ENCODE measurements at places on chromosomes 11 and 22.
A peak's percentile ranks its signal among the peaks of the same experiment; 100 is the strongest.

GRCh38 chr11:8310743-8311298, 47.1 kb upstream of the LMO1 start:
- no peak for DNase-seq

GRCh38 chr22:44119669-44120313, 60.9 kb upstream of the PARVG start:
- DNase-seq, result no peak

DNA sequence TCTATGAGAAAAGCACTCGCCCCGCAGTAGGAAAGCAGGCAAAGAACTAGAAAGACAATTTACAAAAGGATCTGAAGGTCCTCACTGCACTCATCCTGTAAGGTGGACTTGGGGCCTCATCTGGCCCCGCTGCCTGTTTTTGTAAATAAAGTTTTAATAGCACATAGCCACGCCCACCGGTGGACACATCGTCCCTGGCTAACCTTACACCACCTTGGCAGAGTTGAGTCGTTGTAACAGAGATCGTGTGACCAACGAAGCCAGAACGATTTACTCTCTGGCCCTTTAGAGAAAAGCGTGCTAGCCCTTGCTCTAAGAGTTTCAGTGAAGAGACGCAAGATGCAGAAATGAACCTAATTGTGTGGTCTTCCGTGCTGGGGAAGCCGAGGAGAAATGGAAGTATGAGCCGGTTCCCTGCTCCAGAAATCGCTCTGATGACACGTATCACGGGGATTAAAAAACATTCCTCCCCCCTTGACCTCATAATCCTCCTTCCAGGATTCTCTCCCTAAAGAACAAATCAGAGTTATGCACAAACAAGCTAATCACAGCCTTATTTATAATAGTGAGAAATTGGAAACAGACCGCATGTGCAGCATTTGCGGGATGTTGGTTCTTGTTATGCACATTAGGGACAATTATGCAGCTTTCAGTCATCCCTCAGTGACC, 80.1 kb downstream of the CDKN1C start:
- DNase-seq, result no peak

DNA sequence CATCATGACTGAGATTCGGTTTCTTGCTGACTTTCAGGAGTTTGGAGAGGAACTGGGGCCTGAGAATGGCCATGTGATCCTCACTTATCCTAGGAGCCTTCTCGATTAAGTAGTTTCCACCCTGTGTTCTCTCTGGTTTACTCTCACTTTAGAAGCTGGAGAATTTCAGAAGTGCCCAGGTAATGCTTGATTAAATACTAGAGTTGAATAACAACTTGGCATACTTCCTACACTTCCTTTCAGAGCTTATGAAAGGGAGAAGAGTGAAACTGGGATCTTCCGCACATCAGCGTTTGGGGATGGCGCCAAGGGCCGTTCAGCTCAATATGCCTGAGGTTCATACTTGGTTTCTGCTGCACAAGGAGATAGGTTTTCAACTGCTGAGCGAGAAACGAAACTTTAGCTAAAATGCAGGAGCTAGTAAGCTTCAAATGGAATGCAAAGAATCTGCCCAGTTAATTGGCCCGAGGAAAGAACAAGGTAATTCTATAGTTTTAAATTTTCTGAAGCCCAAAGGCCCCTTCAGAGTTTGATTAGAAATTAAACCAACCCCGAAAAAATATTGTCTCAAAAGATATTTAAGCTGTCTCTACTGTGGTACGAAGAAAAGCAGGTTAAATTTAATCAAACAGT, 823 bp upstream of the MUC15 start:
- DNase-seq, result no peak

- DNase-seq, result no peak
Observed at GRCh38 chr11:19931141-19931770, 218.6 kb downstream of the NAV2 start.

DNA sequence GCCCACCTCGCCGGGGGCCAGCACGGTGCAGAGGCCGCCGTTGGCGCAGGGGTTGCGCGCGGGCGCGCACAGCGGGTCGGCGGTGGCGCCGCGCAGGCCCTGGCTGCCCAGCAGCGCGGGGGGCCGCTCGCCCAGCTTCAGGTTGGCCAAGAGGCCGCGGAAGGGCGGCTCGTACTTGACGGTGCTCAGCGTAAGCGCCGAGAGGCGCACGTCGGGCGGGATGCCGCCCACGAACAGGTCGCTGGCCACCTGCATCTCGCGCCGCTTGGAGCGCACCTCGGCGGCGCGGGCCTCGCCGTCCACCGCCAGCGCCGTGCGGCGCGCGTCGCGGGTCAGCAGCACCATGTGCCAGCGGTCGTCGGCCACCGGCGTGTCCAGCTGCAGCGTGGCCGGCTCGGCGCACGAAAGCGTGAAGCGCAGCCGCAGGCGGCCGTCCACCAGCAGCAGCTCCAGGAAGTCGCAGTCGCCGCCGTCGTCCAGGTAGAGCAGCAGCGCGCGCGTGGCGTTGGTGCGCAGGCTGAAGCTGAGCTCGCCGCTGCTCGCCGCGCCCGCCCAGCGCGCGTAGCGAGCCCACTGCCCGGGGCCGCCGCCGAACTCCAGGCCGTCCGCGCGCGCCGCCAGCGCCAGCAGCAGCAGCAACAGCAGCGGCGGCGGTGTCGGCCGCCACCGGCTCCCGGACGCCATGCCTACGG, 9.8 kb downstream of the NRXN2 start:
- DNase-seq, result no peak

GRCh38 chr11:128341280-128342248, 245.8 kb downstream of the ETS1 start:
- DNase-seq, result peak; percentile 61

GRCh38 chr11:35106595-35106994, 32.4 kb upstream of the CD44 start:
- DNase-seq, result no peak

- no peak for DNase-seq
Observed at GRCh38 chr11:66324664-66325063, 7.8 kb upstream of the CD248 start.

DNA sequence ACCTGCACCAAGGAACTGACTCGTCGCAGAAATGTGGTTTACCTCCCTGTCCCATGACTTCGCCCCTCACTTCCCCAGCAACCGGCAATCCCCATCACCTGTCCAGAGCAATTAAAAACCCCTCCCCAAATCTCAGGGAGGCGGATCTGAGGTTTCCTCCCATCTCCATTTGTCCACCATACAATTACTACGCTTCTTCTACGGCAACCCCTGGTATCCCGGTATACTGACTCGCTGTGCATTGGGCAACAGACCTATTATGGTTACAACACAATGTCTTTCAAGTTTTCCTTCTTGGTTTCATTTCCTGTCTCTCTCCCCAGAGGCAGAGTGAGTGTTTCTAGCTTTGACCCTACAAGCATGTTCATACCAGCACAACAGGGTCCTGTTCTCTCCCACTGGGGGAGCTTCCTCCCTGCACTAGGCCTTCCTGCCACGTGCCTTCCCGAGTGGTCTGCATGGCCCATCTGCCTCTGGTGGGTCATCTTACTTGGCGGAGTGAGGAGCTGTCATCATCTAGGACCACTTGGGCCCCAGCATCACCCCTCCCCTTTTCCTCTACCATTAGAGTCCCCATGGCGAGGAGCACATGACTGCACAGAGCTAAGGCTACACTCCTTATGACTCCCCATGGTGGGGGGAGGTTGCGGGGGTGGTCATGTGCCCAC, 30.3 kb upstream of the NAP1L4 start:
- no peak for DNase-seq

DNA sequence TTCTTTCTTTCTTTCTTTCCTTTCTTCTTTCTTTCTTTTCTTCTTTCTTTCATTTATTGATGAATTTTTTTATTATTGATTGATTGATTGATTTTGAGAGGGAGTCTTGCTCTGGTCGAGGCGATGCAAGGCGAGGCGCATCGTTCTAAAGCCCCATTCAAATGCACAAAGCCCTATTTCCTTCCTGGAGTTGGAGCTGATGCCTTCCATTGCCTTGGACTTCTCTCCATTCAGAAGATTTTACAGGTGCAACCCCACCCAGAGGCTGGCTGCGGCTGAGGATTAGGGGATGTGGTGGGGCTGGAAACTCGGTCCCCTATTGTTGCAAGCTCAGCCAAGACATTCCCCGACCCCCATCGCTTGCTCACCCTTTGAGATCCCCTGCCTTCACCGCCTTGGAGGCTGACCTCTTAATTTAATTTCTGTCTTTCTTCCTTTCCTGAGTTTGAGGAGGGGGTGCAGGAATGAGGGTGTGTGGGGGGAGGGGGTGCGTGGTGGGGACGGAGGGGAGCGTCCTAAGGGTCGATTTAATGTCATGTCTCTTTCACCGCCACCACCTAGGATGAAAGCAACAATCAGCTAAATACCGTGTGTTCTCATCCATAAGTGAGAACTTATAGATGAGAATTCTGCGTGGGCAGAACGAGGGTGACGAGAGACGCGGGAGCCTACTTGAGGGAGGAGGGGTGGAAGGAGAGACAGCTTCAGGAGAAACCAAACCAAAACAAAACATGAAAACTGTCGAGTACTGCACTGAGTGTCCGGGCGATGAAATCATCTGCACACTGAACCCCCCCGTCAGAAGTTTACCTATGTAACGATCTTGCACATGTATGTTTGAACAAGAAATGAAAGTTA, 3913.9 kb upstream of the OR11H1 start:
- DNase-seq, result no peak

DNA sequence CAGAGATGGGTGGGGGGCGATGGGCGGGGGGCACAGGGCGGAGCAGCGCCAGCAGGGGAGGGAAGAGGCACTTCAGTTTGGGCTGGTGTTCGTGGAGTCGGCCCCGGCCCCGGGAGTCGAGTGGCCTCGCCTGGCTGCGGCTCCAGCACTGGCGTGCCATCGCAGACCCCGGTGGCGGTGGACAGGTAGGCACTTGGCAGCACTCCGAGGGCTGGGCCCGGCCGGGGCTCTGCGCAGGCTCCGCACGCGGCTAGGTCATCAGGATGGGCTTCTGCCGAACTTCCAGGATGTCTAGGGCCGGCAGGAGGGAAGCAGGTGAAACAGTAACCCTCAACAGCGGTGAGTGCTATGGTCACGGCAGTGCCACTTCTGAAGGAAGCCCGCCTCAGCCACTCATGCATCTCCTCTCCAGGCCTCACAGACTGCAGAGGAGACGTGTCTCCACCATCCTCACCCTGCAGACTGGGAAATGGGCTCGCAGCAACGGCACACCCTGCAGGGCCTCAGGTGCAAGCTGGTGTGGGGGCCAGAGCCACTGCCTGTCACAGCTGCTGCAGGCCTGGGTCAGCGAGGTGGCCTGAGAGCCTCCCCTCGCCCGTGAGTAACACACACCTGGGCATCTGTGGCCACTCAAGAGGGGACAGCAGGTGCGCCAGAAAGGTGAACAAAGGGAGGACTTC, 33.3 kb downstream of the NUP50 start:
- no peak for DNase-seq

DNA sequence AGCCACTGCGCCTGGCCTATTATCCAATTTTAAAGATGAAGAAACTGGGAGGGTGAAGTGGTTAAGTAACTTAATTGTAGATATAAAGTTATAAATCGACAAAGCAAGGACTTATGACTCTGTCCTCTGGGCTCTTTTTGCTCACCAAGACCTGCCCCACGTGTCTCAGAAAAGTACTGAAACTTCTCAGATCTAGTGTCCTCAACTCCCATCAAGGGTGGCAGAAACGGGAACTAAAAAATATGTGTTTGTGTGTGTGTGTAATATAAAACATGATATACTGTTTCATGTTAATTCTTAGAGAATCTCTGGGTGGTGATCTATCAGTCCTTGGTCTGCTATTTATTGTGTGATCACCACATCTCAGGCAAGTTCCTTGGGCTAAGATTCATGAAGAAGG, 104.9 kb downstream of the GAB2 start:
- DNase-seq, result no peak

DNA sequence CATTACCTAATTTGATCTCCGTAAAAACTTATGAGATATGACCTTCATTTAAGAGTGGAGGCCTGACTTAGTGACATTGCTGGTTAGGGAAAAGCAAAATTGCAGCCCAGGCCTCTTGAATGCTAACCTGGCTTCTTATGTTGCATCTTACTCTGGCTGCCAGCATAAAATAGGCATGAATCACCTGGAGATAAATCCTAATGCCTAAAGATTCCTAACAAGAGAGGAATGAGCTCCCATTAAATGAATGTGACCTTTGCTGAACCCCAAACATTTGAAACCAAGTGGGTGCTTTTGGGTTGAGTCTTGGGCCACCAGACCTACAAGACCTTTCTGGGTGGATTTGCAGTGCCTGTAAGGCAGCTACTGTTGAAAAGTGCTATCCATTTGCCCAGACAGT, 1145.6 kb upstream of the TENM4 start:
- DNase-seq, result no peak

GRCh38 chr22:26474682-26475081, 8.9 kb downstream of the HPS4 start:
- no peak for DNase-seq

DNA sequence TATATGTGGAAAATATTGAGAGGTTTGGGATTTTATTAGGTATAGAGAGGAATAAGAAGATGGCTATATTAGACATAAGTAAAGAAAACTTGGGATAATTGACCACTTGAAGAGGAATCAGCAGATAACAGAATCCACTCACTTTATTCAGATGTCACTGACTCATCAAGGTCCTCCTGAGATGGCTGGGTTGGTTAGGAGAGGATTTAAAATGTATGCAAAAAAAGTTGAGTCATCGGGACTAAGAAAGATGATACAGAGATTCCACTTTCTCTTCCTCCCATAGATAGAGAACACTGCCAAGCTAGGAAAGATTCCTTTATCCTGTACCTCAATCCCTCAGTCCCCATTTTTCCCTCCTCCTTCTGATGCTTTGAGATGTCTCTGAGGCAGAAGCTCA, at the start of gene OR6A2:
TSS of gene OR6A2 (minus strand) at position 288 of the 400 bp plus-strand sequence. CDS start 3,981 bp downstream, outside the sequence.
- no peak for DNase-seq

DNA sequence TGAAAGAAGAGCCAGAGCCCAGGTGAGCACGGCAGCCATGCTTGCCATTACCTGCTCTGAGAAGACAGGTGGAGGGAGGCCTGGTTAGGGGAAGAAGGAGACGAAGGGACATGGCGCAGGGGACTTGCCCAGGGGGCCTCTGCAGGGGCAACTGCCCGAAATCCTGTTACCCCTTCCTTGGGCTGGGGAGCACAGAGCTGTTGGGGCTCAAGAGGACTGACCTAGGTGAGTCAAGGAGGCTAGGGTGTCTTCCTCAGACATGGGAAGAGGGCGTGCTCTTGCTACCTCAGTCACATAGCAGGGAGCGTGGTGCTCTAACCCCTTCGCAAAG, at the start of gene APOA5:
TSS of gene APOA5 (minus strand) at position 67 of the 331 bp plus-strand sequence. CDS start at position 48, 19 bp downstream.
- DNase-seq, result no peak

DNA sequence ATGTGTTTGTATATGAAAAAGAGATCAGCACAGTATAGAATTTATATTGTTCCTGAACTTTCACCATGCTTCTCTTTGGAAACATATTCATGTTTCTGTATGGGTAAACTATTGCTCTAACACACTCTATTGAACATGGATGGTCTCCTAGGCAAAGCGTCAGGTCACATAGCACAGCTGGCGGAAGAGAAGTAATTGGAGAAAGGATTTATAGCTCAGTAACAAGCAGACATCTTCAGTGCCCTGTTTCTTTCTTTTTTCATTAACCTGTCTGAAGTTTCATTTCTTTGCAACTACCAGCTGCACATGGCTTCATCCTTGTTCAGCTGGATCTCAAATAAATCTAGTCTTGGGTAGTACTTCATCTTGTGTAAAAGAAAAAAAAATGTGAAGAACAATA, 84.4 kb upstream of the TRPC6 start:
- no peak for DNase-seq
